GM12865 (cell line): ENCODE measurements at places on chromosomes 7 and 10.

GRCh38 chr7:157022681-157023588 lies 12.5 kb upstream of the MNX1 start:
- DNase-seq = no peak

DNA sequence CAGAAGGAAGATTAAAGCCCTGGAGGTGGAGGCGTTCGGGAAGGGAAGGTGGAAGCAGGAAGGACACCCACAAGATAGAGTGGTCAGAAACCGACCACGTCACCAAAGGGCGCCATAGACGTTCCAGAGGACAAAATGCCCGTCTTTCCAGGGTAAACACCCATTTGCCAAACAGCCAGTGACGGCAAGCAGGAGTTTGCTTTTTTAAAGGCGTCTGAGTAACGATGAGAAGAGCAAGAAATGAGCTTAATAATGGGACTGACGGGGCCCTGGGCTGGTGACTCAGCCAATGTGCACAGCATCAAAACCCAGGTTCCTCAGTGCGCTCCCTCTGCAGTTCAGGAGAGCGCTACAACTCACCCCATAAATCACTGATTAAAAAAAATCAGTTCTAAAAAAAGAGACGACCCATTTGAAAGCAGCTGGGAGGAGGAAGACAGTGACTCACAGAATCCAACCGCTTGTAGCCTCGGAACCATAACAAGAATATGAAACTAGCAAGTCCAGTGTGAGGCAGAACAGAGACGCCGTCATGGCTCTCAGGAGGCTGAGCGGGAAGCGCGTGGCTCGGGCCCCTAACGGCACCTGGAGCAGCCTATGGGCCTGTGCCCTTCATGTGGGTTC lies 5.9 kb downstream of the DIP2C start:
- DNase-seq = no peak

GRCh38 chr7:150631866-150632864 lies at the start of gene GIMAP6:
Gene GIMAP6 (minus strand): TSS chr7:150632385. CDS start chr7:150630142, 2,243 bp downstream.
- peak; percentile 85 for DNase-seq

DNA sequence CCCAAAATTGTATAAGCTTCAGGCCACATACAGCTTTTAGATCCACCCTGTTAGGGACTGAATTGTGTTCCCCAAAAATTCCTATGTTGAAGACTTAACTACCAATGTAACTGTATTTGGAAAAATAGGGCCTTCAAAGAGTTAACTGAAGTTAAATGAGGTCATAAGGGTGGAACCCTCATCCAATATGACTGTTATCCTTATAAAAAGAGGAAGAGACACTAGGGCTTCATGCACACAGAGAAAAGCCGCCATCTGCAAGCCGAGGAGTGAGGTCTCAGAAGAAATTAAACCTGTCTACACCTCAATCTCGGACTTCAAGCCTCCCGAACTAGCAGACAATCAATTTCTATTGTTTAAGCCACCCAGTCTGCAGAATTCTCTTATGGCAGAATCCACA lies 317.9 kb upstream of the NFE2L3 start:
- no peak for DNase-seq

- DNase-seq = no peak
These were observed 113.7 kb downstream of the RGS10 start for GRCh38 chr10:119428789-119429188.

DNA sequence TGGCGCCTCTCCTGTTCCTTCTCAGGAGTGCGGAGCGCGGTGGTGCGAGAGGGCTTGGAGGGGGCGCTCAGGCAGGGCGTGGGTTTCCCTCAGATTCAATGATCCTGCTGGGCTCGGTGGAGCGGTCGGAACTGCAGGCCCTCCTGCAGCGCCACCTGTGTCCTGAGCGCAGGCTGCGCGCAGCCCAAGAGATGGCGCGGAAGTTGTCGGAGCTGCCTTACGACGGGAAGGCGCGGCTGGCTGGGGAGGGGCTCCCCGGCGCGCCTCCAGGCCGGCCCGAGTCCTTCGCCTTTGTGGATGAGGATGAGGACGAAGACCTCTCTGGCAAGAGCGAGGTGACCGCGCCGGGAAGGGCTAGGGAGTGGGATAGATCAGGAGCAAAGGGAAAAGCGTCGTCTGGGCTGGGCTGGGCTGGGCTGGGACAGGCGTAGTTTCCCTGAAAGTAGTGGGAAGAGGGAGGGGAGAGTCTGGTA lies 17.0 kb downstream of the FAM131B start:
- DNase-seq = peak; percentile 41
